Endothelial cell (in vitro differentiated cells): ENCODE measurements at places on chromosomes 11 and 22. TPM values are rescaled to one million over a fixed set of nuclear protein-coding genes. Genes with fewer than 3 reads are reported as not detected.

DNA sequence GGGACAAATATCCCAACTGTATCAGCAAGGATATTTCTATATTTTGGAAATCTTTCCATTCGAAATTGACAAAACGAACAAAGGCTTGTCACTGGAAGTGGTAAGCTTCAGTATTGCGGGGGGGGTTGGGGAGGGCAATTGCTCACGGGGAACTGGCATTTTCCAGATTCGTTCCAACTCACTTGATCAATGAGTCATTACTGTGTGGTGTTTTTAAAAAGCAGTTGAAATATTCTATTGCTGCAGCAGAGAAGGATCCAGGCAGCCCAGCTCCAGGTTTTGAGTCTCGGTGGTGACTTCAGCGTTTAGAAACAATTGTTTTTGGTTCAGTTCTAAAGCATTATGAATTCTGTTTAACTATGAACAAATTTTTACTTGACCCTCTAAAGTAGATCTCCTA lies 33.8 kb upstream of the FBLN1 start:
- DNase-seq = no peak

Gene CLMP
- total RNA-seq = 5.5 TPM

Gene OR52I2
- not detected for total RNA-seq

DNA sequence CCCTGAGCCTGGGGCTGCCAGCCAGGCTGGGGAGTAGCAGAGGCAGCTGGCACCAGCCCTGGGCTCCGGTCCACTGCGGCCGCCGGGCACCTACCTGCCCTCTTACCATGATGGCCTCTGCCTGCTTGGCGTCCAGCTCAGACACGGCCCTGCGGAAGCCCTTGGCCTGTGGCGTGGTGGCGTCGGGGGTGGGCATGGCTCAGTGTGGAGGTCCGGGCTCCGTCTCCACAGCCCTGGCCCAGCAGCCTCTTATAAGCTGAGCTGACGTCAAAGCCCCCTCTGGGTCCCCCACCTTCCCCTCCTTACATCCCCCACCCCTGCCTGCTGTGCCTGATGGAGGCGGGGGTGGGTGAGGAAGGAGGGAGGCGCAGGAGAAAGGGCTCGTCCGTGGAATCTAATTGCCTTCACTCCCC lies at the start of gene TH:
TSS of gene TH (minus strand) at position 225 of the 413 bp plus-strand sequence. CDS start at position 196, 29 bp downstream.
- DNase-seq = no peak

GRCh38 chr22:44089717-44090570 lies 65.8 kb downstream of the PARVB start:
- DNase-seq = no peak

GRCh38 chr11:118913411-118914125 lies 12.2 kb downstream of the BCL9L start:
- no peak for DNase-seq

Gene OR5A1
- not detected for total RNA-seq

Gene ART1
- not detected for total RNA-seq

DNA sequence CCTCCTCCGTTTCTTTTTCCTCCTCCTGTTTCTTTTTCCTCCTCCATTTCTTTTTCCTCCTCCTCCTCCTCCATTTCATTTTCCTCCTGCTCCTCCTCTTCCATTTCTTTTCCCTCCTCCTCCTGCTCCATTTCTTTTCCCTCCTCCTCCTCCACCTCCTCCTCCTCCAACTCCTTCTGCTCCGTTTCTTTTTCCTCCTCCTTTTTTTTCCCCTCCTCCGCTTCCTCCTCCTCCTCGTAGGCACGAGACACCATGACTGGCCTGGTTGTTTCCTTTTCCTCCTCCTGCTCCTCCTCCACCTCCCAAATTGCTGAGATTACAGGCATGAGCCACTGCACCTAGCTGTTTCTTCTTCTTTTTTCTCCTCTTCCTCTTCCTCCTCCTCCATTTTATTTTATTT lies 25.6 kb upstream of the DRICH1 start:
- no peak for DNase-seq

DNA sequence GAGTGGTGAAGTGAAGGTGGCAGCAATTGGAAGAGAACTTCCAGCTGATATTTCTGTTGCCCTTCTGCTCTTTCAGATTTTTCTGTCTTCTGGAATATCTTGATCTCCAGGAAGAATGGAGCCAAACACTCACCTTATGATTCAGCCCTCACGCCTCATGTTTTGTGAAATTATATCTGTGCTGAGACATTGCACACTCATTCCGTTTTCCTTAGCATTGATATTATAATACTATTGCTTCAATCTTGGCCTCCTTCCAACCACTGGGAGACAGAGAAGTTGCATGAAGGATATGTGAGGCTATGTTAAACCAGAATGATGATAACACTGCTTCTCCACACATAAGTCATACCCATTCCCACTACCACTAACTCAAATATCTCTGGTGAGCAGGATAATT lies 177.9 kb downstream of the ETS1 start:
- no peak for DNase-seq

GRCh38 chr22:31615940-31616314 lies 46.1 kb downstream of the PISD start:
- no peak for DNase-seq

Gene MS4A2
- total RNA-seq = 0.10 TPM

DNA sequence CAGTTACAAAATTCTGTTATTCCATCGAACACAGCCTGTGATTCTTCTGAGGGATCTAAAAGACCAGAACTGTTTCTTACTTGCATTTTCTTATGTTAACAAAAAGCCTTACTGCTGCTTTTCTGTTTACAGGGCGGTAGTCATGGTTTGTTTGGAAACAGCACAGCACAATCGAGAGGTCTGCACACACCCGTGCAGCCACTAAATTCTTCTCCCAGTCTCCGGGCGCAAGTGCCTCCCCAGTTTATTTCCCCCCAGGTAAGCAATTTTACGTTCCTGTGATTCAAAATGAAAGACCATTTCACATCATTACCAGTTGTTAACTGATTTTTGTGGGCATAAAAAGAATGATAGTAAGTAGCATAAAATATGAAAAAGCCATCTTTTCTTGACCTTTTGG lies 60.8 kb upstream of the ADSL start:
- no peak for DNase-seq

- no peak for DNase-seq
These were observed 25.8 kb upstream of the ST3GAL4 start for GRCh38 chr11:126329644-126330211.

Gene ST14
- 8.7 TPM for total RNA-seq

DNA sequence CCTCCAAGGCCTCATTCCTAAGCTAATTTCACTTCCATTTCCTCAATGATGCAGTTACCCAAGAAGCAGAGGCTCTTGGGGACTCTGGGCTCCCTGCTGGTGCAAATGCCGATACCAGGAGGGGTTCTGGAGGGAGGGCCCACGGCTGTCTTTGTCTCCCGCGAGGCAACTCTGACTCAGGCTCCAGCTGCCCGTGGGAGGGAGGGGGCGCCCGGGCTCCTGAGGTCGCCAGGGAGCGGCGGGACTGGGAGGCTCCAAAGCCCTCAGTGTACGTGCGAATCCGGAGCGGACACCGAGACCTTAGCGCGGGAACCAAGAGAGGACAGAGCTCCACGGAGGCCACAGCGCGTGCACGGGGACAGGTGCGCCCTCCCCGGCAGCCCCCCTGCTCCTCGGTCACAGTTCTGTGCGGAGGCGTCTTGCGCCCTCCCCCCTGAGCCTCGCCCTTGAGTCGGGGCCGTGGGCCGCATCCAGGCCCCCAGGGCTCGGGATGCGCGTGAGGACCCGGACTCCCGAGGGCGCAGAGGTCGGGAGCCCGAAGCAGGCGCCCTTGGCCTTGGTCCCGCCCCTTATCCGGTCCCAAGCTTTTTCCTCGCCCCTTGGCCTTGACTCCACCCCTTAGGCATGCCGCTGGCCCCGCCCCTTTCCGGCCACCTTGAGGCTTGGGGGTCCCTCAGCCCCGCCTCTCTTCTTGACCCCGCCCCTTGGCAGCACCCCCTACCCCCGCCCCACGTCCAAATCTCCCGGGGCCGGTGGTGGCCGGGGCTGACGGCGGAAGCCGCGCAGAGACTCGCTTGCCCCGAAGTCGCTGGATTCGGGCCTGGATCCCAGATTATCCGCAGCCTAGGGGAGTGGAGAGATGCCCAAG lies 4.7 kb upstream of the SHISA8 start:
- peak; percentile 70 for DNase-seq

Gene HIC2
- total RNA-seq = 23.5 TPM

Gene PKDREJ
- not detected for total RNA-seq

DNA sequence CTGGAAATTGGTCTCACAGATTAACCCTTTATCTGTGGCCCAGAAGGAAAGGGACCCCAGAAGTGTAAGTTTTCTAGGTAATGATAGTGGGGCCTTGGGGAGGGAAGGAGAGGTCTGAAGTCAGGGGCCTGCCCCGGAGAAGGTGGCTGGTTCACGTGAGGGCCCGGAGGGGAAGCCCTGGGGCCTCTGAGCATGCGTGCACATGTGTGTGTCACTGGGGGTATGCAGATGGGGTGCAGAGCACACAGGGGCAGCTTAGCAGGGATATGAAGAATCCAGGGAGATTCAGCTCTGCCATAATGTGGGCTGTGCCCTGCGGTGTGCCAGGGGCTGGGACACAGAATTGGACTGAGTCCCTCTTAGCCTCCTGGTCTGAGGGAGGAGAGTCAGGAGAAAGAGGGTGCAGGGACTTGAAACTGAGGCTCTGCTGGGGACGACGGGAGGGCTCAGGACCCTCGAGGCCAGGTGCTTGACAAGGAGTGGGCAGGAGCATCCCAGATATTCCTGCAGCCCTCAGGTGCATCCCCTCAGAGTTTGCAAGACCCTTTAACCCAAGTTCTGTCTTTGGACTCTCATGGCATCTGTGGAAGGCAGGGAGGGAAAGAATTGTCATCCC lies 15.5 kb downstream of the MYO7A start:
- DNase-seq = no peak

DNA sequence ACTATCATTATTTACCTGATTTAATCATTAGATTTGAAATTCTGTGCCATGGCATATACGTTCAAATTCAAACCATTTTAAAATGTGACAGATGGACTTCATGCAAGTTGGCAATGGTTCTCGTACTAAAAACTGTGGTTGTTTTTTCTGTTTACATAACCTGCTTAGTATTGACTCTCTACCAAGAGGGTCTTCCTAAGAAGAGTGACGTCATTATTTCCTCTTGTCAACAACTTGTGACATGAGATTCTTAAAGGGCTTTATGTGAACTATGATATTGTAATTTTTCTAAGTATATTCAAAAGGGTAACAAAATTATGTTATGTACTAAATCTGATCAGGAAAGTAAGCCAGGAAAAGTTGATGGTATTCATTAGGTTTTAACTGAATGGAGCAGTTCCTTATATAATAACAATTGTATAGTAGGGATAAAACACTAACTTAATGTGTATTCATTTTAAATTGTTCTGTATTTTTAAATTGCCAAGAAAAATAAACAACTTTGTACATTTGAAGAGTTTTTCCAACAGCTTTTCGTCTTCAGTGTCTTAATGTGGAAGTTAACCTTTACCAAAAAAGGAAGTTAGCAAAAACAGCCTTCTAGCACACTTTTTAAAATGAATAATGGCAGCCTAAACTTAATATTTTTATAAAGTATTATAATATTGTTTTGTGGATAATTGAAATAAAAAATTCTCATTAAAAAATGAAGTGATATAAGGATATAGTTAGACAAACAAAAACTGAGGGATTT lies 87.0 kb downstream of the GRK3 start:
- DNase-seq = no peak

Gene SCUBE2
- 2.4 TPM for total RNA-seq

Gene OR8D1
- not detected for total RNA-seq

- DNase-seq = peak; percentile 45
These were observed 3.9 kb upstream of the SCN2B start for GRCh38 chr11:118180300-118180703.

Gene LRRC56
- total RNA-seq = 2.6 TPM

GRCh38 chr11:97683733-97684132 lies 1293.9 kb downstream of the JRKL start:
- no peak for DNase-seq

DNA sequence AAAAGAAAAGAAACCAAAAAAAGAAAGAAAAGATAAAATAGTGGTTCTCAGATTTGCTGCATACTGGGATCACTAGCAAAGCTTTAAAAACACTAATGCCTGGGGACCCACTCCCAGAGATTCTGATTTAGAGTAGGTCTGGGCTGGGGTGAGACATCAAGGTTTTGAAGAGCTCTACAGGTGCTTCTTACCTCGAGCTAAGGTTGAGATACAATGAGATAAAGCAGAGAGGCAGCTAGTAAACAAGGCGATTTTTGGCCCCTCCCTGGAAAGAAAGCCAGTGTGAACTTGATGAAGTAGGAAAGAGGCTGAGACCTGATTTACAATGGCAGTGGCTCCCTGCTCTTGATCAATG lies 327.6 kb upstream of the CCDC90B start:
- no peak for DNase-seq

- peak; percentile 91 for DNase-seq
These were observed 81.2 kb downstream of the GRAMD1B start for GRCh38 chr11:123511037-123511870.

DNA sequence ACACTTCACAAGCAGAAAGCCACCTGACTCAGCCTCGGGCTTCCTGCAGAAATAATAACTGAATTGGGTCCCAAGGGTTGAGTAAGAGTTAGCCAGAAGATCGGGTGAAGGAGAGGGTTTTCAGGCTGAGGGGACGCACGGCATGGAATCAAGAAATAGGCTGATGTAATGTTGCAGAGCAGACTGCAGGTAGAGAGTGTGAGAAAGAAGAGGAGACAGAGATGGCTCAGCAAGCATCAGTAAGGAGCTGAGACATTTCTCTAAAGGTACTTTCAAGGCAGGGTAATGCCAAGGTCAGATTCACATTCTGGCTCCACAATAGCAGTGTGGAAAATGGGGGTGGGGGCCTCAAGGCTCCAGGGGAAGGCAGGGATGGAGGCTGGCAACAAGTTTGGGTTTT lies 18.6 kb downstream of the HIRA start:
- no peak for DNase-seq

DNA sequence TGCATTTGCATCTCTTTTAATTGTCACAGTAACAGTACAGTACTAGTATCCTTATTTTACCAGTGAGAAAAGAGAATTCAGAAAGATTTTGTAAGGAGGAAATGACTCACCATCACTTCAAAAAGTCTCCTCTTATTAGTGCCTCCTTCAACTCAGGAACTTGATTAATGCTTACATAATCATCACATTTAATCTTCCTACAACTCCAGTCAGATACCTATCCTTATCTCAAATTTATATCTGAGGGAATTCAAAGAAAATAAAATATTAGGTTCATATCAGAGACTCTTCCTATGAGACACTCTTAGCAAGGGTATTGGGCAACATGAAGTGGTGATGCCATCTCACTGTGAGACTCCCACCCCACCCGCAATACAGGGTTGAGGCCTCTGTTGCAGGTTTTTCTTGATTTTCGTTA lies 26.1 kb upstream of the CTSC start:
- DNase-seq = no peak

Gene VSIG2
- 8.6 TPM for total RNA-seq
